ENCODE measurements at places on chromosomes 6 and 20.

- DNase-seq = no peak
Observed at GRCh38 chr6:44366781-44367180, 20.7 kb upstream of the CDC5L start.

- no peak for DNase-seq
Observed at GRCh38 chr6:22078802-22079545, 217.9 kb downstream of the PRL start.

- DNase-seq = no peak
Observed at GRCh38 chr6:11328613-11329247, 96.3 kb upstream of the NEDD9 start.

GRCh38 chr20:49046087-49046900 lies at the start of gene CSE1L:
CSE1L (plus strand) TSS chr20:49046312; CDS start chr20:49058464, 12,152 bp downstream.
- peak; percentile 96 for DNase-seq

DNA sequence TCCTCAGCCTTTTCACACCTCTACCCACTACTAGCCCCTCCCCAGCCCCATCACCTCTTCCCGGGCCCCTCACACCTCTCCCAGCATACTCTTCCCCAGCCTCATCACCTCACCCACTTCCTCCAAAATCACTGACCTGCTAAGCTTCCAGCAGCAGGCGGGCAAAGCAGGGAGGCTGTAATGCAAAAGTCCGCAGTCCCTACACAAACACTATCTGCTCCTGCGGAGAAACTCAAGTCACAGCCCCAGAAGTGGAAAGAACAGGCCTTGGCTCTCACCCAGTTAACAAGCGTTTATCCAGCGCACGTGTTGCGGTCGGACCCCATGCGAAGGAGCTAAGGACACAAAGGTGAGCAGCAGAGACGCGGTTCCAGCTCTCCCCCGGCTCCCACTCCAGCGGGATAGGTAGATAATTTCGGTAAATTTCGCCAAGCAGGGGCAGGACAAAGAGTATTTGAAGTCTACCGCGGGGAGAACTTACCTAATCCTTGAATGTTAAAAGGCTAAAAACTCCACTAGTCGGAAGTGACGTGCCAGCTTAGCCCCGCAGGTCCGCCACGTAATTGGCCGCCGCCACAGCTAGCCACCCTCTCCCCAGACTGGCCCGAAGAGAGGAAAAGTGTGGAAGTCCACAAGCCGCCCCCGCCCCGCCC lies 728 bp upstream of the TRIM39 start:
- DNase-seq = peak; percentile 64

GRCh38 chr6:149903938-149904611 lies 6.2 kb upstream of the RAET1E start:
- DNase-seq = no peak

DNA sequence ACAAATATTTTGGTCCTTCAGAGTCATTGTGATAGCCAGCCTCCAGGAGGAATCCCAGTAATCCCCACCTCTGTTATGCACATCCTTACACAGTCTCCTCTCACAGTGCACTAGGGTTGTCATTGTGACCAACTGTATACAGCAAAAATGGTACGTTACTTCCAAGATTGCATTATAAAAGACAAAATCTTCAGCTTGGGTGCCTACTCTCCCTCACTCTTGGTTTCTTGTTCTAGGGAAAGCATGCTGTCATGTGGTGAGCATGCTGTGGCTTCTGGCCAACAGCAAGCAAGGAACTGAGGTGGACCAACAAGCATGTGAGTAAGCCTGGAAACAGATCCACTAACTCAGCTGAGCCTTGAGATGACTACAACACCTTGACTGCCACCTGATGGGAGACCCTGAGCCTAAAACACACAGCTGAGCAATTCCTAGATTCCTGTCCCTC lies 130.1 kb upstream of the DST start:
- DNase-seq = no peak

DNA sequence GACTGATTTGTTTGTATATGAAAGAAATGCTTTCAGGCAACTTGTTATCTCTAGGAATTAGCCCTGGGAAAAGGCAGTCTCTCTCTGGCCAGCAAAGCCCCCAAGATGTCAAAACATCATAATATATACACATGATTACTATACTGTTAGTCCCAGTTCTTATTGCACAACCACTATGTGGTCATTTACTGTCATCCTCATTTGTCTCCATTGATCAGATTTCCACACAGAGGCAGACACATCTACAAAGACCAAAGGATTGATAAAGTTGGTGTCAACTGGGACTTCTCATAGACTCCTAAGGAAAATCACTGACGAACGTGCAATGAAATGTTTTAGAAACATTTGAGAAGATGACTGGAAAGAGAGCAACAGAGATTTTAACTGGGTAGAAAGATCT lies 71.9 kb upstream of the POPDC3 start:
- no peak for DNase-seq

DNA sequence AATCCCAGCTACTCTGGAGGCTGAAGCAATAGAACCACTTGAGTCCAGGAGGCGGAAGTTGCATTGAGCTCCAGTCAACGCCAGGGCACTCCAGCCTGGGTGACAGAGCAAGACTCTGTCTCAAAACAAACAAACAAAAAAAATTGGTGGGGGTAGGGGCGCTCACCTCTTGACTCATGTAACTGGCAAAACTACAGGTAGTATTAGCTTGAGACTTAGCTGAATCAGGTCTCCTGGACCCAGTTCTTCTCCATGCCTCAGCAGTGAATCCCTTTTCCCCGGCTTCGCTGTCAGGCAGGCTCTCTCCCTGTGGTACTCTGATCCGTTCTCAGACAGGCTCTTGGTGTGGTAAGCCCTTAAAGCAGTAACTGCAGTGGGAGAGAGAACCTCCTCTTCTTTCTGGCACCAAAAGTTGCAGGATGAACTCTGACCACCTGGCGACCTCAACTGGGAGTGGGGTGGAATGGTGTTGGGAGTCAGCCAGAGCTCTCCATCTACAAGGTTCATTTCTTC lies 12.9 kb downstream of the SLC9A8 start:
- no peak for DNase-seq

DNA sequence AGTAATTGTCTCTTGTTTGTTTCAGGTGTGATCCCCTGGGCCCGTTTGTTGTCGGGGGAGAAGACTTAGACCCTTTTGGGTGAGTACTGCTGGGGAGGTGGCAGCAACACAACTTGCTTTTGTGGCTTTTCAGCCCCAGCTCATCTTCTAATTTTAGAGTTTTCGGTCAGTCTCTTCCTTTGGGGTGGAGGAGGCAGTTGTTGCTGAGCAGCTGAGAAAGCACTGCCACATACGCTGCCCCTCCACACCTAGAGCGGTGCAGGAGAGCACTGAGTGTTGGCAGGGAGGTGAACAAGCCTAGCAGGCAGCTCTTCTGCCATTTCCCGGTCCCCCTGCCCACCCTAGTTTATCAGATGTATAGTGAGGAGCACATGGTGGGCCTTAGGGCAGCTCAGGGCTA lies 21.7 kb downstream of the TMEM74B start:
- DNase-seq = no peak

DNA sequence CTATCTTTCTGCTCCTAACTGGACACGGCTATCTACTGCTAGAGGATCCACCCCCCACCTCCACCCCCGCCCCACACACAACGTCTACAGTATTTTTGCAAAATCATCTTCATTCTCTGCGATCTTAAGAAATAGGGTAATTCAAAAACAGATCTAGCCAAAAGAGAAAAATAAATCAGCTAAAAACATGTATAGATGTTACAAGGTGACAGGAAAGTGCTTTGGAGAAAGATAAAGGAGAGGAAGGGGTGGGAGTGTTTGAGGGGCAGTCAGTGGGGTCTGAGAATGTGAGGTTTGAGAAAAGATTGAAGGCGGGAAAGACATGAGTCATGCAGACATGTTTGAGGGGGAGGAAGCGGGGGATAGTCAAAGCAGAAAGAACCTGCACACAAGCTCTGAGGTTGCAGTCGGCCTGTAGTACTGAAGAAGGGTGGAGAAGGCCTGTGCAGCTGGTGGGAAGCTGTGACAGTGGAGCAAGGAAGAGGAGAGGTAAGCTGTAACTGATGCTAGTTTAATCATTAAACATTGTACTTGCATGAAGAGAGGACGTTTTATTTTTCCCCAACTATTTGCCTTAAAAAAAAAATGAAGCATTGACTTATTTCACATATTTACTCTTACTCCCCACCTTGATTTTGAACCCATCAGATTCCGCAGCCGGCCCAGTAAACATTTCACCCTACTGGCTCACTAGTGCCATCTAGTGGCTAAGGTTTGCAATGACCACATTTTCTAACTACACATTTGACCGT lies 332.6 kb downstream of the ADGRB3 start:
- peak; percentile 69 for DNase-seq

GRCh38 chr6:166942393-166943168 lies 13.8 kb downstream of the RNASET2 start:
- peak; percentile 84 for DNase-seq

DNA sequence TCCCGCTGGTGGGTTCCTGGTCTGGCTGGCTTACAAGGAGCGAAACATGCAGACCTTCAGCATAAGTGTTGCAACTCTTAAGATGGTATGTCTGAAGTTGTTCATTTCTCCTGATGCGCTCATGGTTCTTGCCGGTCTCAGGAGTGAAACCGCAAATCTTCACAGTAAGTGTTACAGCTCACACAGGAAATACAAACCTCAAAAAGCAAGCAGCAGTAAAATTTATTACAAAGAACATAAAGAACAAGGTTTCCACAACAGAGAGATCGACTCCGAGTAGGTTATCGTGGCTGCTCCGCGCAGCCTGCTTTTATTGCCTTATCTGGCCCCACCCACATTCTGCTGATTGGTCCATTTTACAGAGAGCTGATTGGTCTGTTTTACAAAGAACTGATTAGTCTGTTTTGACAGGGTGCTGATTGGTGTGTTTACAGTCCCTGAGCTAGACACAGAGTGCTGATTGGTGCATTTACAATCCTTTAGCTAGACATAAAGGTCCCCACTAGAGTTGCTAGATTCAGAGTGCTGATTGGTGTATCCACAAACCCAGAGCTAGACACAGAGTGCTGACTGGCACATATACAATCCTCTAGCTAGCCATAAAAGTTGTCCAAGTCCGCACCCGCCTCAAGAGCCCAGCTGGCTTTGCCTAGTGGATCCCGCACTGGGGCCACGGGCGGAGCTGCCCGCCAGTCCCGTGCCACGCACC lies 39.2 kb downstream of the TRIM27 start:
- DNase-seq = peak; percentile 67

DNA sequence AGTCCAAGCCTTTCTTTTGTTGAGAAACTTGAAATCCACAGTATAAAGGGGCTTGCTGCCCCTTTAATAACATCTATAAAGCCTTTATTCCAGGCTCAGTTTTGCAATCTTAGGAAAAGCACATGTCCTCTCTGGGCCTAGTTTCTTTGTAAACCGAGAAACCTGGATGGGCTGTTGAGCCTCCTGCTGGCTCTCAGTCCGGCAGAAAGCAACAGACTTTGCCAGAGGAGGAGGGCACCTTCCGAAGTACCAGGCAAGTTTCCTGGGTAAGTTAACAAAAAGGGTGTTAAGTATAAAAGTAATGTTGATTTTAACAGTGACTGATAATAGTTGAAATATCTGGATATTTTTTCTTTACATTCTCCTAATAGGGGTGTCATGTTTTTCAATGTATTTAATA lies 99.0 kb upstream of the POPDC3 start:
- DNase-seq = no peak

GRCh38 chr20:701401-702129 lies 26.0 kb upstream of the SCRT2 start:
- no peak for DNase-seq

DNA sequence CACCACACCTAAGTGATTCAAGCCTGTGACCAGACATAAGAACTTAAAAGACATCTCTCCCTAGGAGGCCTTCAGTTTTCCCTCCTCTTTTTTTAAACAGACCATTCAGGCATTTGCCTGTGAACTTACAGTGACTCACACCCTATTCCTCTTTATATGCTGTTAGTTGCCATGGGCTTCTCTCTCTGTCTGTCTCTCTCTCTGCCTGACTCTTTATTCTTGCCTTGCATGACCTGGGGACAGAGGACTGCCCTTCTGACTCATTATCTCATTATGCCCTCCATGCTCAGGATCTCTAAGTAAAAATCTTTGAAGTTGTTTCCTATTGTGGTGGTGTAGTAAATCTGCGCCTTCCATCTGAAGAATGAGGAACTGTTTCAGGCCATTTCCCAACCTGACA lies 442.2 kb upstream of the MAN1A1 start:
- no peak for DNase-seq

GRCh38 chr6:90222724-90223198 lies 73.9 kb downstream of the BACH2 start:
- DNase-seq = no peak

- no peak for DNase-seq
Observed at GRCh38 chr20:51899674-51900073, 97.4 kb upstream of the SALL4 start.

DNA sequence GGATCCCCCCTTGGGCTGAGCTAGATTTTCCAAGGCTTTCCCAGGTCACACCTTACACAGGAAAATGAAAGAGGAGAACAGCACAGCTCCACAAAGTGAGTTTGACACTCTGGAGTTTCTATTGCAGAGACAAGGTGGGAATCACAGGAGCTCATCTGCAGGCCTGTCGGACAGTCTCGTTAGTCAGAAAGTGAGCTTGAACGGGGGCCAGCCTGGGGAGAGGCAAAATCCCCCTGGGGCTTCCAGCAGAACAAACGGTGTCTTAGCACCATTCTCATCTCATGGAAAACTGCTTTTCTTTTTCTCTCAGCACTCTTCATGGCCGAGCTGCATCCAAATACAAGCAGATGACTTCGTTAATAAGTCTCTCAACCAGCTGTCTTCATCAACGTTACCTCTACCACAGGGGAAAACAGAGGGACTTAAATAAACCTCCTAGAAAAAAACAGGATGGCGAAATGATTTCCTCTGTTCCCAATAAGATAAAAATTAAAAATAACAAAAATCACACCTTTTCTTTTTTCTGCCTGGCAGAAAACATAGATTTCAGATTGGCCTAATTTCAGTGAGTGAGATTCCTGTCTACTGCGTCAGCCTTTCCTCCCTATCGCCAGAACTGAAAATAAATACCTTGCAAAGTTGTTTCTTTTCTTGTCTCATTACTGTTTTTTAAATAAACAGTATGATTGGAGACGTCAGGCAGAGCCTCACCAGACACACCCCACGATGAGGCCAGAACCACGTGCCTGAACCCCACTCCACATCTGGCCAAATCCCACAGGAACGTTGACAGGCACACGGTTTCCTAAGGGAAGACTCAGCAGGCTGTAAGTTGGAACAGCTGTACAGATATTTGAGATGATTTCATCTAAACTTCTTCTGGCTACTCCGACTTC lies 219.0 kb downstream of the TTLL2 start:
- no peak for DNase-seq

- peak; percentile 61 for DNase-seq
Observed at GRCh38 chr6:34671801-34672656, 24.5 kb downstream of the ILRUN start.

GRCh38 chr20:41055679-41056078 lies 27.1 kb downstream of the TOP1 start:
- no peak for DNase-seq

DNA sequence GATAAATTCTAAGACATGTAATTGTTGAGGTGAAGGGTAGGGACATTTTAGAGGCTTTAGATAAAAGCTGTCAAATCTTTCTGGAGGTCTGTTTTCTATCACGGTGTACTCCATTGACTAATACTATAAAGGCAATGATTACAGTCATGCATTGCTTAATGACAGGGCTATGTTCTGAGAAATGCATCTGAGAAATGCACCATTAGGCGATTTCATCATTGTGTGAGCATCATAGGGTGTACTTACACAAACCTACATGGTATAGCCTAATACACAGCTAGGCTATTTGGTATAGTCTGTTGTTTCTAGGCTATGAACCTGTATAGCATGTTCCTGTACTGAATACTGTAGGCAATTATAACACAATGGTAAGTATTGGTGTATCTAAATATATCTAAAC lies 71.3 kb upstream of the FYN start:
- DNase-seq = no peak

GRCh38 chr6:168022488-168023321 lies 25.2 kb downstream of the KIF25 start:
- DNase-seq = no peak

- DNase-seq = no peak
Observed at GRCh38 chr6:1525364-1526038, 84.2 kb upstream of the FOXC1 start.
